ENCODE measurements at places on chromosomes 12 and 14.

- no peak for DNase-seq
Measured at GRCh38 chr12:49368240-49368600, 958 bp downstream of the SPATS2 start.

GRCh38 chr12:127722611-127723010, 544.4 kb upstream of the TMEM132C start:
- DNase-seq: no peak

DNA sequence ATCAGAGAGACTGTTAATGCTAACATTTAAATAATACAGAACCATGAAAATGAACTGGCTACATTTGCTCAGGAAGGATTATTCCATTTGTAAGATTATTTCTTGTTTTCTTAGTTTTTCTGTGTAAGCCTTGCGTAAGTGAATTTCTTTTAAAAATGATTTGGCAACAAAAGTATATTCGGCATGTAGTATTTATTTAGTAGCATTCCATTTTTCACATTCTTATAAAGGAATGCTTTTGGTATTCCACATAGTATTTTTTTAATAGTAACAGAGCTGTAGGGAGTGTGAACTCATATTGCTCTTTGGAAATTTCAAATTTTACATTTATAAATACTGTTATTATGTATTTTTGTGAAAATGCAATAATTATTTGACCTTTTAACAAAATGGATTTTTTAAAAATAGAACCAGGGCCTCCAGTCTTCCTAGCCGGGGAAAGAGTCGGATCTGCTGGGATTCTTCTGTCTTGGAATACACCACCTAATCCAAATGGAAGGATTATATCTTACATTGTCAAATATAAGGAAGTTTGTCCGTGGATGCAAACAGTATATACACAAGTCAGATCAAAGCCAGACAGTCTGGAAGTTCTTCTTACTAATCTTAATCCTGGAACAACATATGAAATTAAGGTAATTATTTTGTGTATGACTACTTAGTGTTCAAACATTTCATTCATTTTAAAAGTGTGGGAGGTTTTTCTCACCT, 1.2 kb downstream of the PTPRQ start:
- no peak for DNase-seq

- no peak for DNase-seq
Measured at GRCh38 chr12:48572326-48572725, 2.5 kb upstream of the LALBA start.

GRCh38 chr12:71195338-71195896, 37.6 kb upstream of the TSPAN8 start:
- no peak for DNase-seq

- DNase-seq: no peak
Measured at GRCh38 chr14:95260537-95261361, 59.0 kb downstream of the CLMN start.

- no peak for DNase-seq
Measured at GRCh38 chr14:92718664-92719063, 29.8 kb downstream of the LGMN start.

GRCh38 chr12:71299541-71300376, 139.8 kb upstream of the LGR5 start:
- DNase-seq: no peak

DNA sequence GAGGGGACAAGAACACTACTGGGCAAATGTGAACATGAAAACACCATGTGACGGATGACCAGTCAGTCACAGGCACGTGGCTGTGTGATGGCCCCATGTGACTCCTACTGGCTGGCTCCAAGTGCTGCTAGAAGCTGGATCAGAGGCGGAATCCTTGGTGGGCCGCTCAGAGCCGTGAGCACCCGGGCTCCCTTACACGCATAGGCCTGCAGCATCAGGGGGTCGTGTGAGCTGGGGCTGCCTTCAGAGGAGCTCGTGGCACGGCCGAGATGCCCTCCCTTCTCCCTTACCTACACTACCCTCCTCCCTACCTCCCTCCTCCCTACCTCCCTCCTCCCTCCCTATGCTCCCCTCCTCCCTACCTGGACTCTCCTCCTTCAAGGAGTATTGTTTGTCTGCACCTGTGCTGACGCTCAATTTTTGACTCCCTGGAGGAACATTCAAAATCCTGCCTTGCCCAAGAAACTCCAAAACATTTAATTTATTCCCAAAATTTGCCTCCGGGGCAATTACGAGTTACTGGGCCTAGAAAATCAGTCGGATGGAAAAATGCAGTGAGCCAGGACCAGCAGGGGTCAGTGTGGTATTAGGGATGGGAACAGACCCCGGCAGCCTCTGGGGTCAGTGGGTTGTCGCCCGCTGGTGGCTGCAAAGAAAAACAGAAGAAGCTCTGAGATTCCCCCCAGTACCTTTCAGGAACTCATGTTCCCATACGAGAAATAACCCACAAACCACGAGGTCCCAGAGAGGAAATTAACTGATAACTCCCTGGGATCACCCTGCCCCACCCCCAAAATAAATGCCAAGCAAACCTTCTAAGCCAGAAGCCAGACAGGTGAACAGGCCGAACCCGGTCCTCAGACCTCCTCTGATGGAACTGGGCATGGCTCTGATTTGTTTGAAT, 61.3 kb downstream of the C14orf132 start:
- DNase-seq: peak; percentile 26

DNA sequence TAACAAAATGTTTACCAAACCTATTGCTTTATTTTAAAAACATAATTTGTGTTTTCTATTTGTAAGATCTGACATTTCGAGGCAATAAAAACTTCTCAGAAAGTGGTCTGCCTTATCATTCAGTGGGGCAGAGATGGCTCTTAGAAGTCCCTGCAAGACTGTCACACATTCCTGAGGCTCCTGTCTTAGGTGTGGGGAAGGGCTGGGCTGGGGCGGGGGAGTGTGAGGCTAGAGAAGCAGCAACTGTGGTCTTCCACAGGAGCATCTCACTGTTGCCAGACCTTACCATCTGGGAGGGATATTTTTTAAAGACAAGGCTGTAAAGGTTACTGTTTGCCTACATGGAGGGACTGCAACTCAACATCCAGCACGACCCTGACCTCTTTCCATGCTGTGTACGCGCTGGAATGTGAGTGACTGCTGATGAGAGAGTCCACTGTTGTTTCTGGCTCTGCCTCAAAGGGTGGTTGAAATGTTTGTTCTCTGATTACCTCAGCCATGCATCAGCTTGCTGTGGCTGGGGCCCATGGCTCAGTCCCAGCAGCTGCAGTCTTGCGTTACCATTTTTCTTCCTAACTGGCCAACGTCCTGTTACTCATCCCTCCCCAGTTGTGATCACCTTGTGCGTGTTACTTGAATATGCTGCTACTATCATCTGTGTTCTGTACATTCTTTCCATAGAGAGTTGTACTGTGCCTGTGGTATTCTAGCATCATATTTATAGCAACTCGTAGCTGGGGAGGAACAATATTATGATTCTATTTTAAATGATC, 12.4 kb downstream of the ERG28 start:
- DNase-seq: no peak

GRCh38 chr12:132204063-132204792, 60.0 kb downstream of the NOC4L start:
- no peak for DNase-seq

GRCh38 chr14:51331486-51332367, 91.7 kb downstream of the TMX1 start:
- DNase-seq: no peak

GRCh38 chr14:50573862-50574261, 13.9 kb downstream of the ATL1 start:
- no peak for DNase-seq

GRCh38 chr12:14910090-14910915, 24.6 kb upstream of the MGP start:
- no peak for DNase-seq

DNA sequence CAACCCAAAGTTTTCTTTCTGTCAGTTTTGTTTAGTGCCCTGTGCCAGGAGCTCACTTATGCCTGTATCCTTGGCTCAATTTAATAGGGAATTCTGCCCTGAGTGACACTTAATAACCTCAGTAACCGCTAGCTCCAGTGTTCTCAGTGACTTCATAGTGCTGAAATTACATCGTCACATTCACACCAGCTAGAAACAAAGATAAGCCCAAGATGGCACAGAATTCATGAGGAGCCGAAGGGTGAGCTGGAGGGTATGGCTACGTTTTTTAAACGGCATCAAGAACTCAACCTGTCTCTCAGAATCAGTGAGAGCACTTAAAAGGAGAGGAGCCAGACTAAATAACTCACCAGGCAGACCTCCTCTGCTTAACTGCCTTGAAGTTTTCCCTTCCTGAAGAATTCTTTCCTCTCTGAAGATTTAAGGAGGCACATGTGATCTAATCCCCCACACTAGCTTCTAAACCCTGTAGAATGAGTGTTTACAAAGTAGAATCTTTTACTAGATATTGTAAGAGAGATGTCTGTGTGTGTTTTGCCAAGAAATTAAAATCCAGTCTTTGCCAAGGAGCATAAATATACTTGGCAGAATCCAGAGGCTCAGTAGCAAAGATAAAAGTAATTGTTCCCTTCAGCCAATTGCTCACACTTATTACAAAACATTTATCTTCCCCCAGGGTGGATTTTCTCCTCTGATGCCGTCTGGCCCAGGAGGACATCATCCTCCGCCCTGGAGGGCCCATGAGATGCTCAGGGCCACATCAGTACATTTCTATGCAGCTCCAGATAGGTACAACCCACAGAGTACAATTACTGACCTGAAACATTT, 37.3 kb downstream of the PTGER2 start:
- no peak for DNase-seq

DNA sequence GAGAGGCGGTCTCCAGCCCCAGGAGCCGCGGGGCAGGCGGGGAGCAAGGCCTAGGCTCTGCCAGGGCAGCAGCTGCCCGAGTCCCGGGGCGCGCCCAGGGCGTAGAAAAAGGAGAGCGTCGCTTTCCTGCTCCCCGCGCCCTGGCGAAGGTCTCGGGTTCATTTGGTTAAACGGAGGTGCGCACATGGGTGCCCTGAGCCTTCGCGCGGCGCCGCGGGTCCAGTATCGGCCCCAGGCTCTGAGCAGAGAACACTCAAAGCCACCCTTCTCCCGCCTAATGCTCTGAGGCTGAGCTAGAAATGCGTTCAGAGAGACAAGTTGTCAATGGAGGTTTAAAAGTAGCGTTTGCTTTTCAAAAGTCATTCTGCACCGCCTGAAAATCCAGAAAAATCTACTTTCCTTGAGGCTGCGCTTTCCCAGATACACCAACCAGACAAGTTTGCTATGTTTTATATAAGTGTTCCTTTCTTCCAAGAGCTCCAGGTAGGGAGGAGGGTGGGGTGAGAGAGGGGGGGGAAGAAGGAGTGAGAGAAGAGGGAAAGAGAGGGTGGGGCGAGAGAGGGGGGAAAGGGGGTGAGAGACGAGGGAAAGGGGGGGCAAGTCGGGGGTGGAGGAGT, 1.5 kb downstream of the TMEM132C start:
- no peak for DNase-seq

DNA sequence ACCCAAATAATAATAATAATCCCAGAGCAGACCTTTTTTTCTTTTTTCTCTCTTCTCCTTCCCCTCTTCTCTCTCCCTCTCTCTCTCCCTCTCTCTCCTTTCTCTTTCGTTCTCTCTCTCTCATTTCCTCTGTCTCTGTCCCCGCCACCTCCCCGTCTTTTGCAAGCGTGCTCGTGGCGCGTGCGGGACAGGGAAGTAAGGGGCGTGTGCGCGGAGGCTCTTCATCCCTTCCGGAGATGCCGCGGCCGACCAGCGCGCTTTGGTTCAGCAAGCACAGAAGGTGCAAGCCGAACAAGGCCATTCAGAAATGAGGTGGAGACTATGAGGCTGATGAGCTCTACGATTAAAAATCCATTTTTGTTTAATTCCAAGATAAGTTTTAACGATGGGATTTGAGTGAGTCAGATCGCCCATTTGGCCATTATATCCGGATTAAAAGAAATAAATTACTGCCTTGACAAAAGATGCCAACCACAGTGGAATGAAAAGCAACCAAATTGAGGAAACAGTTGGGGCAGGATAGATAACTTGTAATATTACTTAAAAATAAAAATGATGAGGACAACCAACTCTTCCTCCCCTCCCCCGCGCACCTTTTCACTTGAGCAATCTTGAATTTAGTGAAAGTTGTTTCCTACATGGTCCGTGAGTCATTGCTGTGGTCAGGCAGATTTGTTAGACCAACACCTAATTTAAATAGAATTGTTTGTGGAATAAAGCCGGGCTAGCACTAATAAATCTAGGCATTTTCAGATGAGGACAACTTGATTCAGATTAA, 1.2 kb upstream of the AMIGO2 start:
- DNase-seq: peak; percentile 19

GRCh38 chr12:4499186-4499585, 39.5 kb upstream of the RAD51AP1 start:
- no peak for DNase-seq

DNA sequence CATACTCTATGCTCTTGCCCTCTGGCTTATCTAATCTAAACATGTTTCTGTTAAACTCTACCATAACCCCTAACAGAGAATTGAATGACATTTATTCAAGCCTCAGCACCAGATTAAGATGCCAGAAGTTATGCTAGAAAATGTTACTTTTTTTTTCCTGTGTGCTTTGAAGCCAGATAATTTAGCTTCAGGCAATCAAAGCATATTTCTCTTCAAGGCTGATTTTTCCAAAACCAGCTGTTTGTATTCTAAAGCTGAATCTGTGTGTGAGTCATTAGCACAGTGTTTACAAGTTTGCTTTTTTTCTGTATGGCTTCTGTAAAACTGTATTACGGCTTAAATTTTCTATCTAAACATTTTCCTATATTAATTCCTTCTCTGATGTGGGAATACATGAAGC, 326.1 kb downstream of the FSCB start:
- DNase-seq: no peak

DNA sequence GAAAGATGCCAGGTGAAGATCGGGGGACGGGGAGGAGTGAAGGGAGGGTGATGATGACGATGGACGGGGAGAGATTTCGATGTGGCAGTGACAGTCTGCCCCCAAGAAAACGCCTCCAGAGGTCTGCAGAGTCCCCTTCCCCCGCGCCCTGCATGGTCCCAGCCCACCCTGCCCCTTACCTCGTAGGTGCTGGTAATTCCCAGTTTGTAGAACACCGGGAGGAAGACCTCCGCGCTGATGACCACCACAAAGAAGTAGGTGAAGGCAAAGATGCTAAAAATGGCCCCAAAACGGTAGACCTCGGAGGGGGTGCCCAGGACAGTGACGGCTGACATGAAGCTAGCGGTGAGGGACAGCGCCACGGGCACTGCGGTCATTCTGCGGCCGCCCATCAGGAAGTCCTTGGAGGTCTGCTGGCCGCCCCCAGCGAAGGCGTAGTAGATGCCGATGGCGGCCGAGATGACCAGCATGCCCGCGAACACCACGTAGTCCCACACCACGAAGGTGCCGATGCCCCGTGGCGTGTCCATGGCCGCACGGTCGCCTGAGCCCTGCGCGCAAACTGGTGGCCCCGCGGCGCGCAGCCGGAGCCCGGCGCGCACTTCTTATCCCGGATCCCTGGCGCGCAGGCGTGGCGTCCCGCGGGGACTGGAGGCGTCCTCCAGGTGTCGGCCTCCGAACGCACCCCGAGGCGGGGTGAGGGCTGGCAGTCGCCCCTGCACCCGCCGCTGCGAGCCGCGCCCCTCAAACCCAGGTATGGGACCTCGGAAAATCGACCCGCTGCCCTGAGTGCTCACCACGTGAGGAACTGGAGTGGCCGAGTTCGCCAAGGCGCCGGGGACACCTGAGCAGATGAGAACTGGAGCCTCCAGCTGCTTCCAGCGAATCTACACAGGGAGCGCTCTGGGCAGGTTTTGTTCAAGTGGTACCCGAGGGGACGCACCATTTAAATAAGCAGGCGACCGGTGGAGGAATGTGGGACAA, at the start of gene SLC5A8:
Gene SLC5A8 (minus strand): TSS at position 920 of the 984 bp plus-strand sequence. CDS start 390 bp downstream, at position 530.
- DNase-seq: no peak

Data from stimulated activated CD8-positive, alpha-beta memory T cell treated with anti-CD3 and anti-CD28 coated beads, Interleukin-2, amount 100 ng/mL, for 1 hour (primary cell).